ENCODE measurements at places on chromosomes 6 and 20. TPM values are rescaled to one million over a fixed set of nuclear protein-coding genes. Genes with fewer than 3 reads are reported as not detected.
A peak's percentile ranks its signal among the peaks of the same experiment; 100 is the strongest.

GRCh38 chr6:119476554-119476953 lies 127.0 kb upstream of the MAN1A1 start:
- no peaks in the 10 kb centered on the region for H3K4me1 ChIP-seq
- no peak overlapping the region for H3K4me3 ChIP-seq
- no peaks in the 10 kb centered on the region for H3K36me3 ChIP-seq
- no peaks in the 10 kb centered on the region for H3K27me3 ChIP-seq
- H3K27ac ChIP-seq: no peak overlapping the region

DNA sequence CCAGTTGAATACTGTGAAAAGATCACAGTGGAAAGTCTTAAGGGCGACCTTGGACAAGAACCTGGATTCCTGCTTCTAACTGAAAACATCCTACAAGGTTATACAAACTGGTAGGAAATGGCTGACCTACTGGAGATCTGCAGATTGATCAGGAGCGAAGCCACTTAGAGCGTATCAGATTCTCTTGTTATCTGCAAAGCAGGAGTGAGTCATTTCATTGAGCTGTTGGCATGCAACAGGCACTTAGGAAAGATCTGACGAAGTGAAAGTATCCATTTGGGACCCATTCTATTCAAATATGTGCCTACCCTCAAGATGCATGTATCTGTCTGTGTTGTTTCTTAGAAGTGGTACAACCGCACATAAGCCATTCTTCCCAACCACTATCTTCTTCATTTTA lies 131.2 kb upstream of the RIN2 start:
- H3K27ac ChIP-seq: no peak overlapping the region
- H3K4me3 ChIP-seq: no peak overlapping the region

DNA sequence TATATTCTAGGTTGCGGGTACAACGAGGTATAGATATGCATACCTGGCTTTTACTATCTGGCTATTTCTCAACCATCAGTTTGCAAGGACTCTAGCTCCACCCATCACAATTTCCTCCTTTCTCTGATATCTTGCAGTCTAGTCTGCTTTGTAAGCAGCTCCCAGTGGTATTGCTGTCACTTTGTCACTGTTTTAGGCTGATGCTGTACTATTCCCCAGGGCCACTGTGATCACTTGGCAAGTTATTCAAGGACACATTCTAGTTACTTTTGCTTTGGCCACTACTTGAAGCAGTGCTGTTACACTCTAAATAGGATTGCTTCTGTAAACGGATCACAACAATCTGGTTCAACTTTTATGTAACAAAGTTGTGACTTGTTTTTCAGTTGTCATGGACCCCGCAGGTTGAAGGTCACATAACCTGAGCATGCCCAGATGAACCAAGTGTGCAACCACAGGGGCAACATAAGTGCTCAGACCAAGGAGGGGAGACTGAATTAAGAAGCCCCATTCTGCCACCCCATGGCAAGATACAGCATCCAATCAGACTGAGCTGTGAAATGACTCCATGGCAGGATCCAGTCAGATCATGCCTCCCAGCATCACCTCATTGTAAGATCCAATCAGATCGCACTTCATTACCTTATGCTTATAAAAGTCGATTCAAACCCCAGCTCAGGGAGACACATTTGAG lies 588.4 kb upstream of the CITED2 start:
- no peaks in the 10 kb centered on the region for H3K36me3 ChIP-seq
- H3K27ac ChIP-seq: no peak overlapping the region
- no peak for DNase-seq

- no peak overlapping the region for H3K27ac ChIP-seq
- peaks cover 3% of the 10 kb centered on the region for H3K4me1 ChIP-seq
- peak; percentile 63 for DNase-seq
- no peaks in the 10 kb centered on the region for H3K27me3 ChIP-seq
- no peaks in the 10 kb centered on the region for H3K36me3 ChIP-seq
These were observed 21.7 kb downstream of the SMLR1 start for GRCh38 chr6:130848945-130849344.

DNA sequence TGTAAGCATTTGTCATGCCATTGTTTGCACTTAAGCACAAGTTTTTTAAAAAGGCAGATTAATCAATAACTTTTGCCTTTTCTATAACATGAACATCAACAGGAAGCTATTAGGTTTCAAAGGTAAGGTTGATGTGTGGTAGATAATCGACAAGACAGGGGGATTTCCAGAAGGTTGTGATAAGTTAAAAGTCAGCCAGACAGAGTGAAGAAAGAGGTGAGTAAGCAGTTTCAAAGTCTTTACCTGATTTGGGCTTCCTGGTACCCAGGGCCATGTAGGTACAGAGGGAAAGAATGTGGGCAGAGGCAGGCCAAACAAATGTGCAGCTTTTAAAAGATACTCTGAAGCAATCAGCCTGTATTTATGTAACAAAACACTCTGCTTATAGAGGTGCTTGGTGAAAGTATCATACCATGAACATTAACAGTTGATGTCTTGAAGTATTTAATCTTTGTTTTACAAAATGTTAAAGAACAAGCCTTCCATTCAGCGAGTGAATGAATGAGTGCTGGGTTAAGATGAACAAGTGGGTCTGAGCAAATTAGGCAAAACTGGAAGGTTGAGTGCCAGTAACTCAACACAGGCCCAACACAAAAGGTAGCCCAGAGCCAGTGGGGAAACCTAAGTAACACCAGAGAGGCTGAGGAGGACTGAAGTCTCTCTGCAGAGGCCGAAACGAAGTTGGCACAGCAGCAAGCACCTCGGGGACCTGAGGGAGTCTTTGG lies 60.2 kb downstream of the LRRC1 start:
- H3K4me3 ChIP-seq: no peak overlapping the region
- no peak overlapping the region for H3K27ac ChIP-seq
- H3K4me1 ChIP-seq: peaks cover 11% of the 10 kb centered on the region
- H3K36me3 ChIP-seq: no peaks in the 10 kb centered on the region
- no peak for DNase-seq

- no peaks in the 10 kb centered on the region for H3K27me3 ChIP-seq
- H3K36me3 ChIP-seq: peaks cover 4% of the 10 kb centered on the region
- H3K4me1 ChIP-seq: no peaks in the 10 kb centered on the region
- no peak for DNase-seq
- no peak overlapping the region for H3K27ac ChIP-seq
These were observed 97.5 kb upstream of the ZBTB24 start for GRCh38 chr6:109580519-109580918.

- no peak overlapping the region for H3K4me3 ChIP-seq
- H3K27ac ChIP-seq: peak overlapping the region; percentile 65
- H3K36me3 ChIP-seq: peaks cover 3% of the 10 kb centered on the region
- H3K27me3 ChIP-seq: peaks cover 2% of the 10 kb centered on the region
These were observed 16.8 kb upstream of the ARFGEF2 start for GRCh38 chr20:48904566-48905296.

DNA sequence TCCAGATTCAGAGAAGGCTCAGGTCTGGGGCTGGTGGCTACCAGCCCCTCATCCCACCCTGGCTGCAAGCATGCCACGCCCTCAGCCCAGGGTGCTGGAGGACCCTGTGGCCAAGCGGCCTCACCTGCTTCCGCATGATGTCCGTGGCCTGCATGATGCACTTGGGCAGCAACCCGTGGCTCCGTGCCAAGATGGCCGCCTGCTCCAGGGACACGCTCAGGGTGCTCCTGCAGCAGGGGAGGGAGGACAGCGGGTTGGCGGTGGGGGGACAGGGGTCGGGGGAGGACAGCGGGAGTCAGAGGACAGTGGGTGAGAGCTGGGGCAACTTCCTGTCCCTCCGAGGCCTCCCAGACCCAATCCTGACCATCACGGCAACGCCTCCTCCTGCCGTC lies 200.1 kb downstream of the PREX1 start:
- H3K36me3 ChIP-seq: peaks cover 12% of the 10 kb centered on the region
- H3K27ac ChIP-seq: no peak overlapping the region
- no peak for DNase-seq
- no peaks in the 10 kb centered on the region for H3K27me3 ChIP-seq

DNA sequence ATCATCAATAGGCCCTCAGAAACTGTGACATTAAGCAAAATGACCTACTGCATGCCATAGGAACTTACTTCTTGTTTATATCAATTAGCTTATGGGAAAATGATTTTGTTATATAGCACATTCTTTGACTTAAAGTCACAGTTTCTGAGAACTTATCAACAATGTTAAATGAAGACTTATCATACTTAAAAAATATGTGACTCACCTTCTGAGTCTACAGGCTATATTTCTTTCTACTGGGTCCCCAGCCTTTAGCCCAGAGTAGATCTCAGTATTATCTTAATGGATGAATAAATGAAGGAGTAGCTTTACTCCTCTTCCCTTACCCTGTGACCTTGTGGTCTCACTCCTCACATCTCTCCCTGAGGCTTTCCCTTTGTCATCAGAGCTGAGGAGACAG lies 180.2 kb downstream of the MAFB start:
- no peaks in the 10 kb centered on the region for H3K4me1 ChIP-seq
- H3K4me3 ChIP-seq: no peak overlapping the region
- no peak overlapping the region for H3K27ac ChIP-seq
- no peak for DNase-seq
- H3K36me3 ChIP-seq: no peaks in the 10 kb centered on the region

- no peak overlapping the region for H3K27ac ChIP-seq
- H3K36me3 ChIP-seq: peaks cover 21% of the 10 kb centered on the region
- no peak for DNase-seq
These were observed 37.4 kb downstream of the BLOC1S5 start for GRCh38 chr6:8026800-8027199.

DNA sequence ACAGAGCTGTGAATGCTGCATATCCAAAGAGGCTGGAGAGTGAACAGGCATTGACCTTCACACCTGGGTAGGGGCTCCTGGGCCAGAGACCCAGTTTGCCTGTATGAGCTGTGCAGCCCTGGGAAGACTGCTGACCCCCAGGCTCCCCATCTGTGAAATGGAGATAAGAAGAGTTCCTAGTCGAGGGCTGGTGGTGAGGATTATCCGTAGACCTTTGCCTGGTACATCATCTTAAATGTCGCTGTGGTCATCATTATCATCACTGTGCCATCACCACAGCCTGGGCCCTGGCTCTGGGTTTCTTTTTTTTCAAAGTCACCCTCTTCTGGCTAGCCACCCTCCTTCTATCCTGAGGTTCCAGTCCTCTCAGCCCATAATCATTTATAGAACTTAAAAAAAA lies 12.0 kb downstream of the AGPAT4 start:
- peaks cover 2% of the 10 kb centered on the region for H3K4me1 ChIP-seq
- no peak for DNase-seq
- no peaks in the 10 kb centered on the region for H3K27me3 ChIP-seq
- H3K36me3 ChIP-seq: peaks cover 3% of the 10 kb centered on the region
- H3K4me3 ChIP-seq: no peak overlapping the region

DNA sequence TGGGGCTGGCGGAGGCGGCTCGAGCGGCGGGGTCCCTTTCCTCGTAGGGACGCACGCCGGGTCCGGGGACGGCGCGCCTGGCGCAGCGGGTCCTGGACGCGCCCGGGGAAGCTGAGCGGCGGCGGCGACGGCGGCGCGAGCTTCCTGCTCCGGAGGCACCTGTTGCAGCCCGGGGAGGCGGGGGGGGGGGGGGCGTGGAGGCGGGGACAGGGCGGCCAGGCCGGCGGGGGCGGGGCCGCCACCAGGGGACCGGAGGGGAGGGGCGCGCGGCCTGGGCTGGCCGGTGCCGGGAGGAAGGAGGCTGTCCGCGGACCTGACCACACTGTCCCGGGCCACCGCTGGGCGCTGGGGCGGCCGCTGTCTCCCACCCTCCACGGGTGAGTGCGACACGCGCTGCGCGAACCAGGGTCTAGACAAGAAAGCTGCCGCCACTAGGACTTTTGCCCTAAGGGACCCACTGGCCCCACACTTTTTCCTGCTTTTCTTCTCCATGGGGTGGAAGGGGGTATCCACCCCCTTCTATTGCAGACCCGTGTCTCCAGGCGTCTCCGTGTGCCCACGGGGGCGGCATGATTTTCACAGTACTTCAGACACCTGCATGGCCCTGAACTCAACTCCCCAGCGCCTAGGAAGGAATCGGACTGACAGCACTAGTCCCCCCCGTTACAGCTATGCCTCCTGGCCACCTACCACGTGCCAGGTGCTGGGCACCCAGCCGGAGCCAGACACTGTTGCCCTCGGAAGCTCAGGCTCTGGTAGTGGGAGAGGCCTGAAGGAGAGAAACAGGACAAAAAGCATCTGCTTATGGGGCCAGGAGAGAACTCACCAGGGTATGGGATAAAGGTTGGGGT lies at the start of gene NFATC2:
Gene NFATC2, minus strand, starts transcription at position 149 of the 851 bp plus-strand sequence. CDS start 220 bp downstream, outside the sequence.
- no peak for DNase-seq
- H3K27me3 ChIP-seq: peaks cover 8% of the 10 kb centered on the region
- peak within 1 kb of the TSS; percentile 97 for H3K4me3 ChIP-seq
- peaks cover 29% of the 10 kb centered on the region for H3K4me1 ChIP-seq

- peaks cover 2% of the 10 kb centered on the region for H3K27me3 ChIP-seq
- no peaks in the 10 kb centered on the region for H3K36me3 ChIP-seq
- H3K4me3 ChIP-seq: no peak overlapping the region
- no peak overlapping the region for H3K27ac ChIP-seq
- H3K4me1 ChIP-seq: no peaks in the 10 kb centered on the region
These were observed 165.4 kb downstream of the QKI start for GRCh38 chr6:163579880-163580295.

DNA sequence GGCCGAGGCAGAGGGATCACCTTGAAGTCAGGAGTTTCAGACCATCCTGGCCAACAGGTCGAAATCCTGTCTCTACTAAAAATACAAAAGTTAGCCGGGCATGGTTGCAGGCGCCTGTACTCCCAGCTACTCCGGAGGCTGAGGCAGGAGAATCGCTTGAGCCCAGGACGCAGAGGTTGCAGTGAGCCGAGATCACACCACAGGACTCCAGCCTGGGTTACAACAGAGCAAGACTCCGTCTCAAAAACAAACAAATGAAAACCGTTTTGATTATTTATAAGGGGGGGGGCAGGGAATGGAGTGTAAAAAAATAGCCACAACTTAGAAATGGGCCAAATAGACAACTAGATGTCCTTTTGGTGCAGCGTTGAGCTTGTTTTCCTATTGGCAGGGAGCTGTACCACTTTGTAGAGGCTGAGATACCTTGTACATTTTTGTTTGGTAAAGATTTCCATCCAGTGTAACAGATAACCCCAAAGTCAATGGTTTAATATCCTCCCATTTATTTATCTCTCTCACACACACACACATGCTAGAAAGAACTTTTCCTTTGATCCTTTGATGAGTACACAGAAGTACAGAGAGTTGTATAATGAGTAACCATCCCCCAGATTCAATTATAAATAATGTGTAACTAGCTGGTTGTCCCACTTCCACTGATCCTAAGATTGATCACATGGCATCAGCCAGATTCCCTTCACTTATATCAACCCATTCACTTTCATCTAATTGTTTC lies 477.5 kb downstream of the PRKN start:
- no peak overlapping the region for H3K4me3 ChIP-seq
- no peaks in the 10 kb centered on the region for H3K36me3 ChIP-seq
- no peaks in the 10 kb centered on the region for H3K27me3 ChIP-seq
- no peak for DNase-seq
- H3K4me1 ChIP-seq: no peaks in the 10 kb centered on the region
- H3K27ac ChIP-seq: no peak overlapping the region

- no peak overlapping the region for H3K27ac ChIP-seq
- no peaks in the 10 kb centered on the region for H3K4me1 ChIP-seq
- peaks cover 1% of the 10 kb centered on the region for H3K27me3 ChIP-seq
- H3K4me3 ChIP-seq: no peak overlapping the region
These were observed 365.3 kb downstream of the SAMD5 start for GRCh38 chr6:147873816-147874215.

GRCh38 chr6:4640139-4640538 lies 136.1 kb upstream of the CDYL start:
- H3K27ac ChIP-seq: no peak overlapping the region
- no peaks in the 10 kb centered on the region for H3K36me3 ChIP-seq
- H3K4me3 ChIP-seq: no peak overlapping the region

Gene PAK5
- not detected for total RNA-seq

Gene TP53TG5
- 0.40 TPM for total RNA-seq

Gene PTCHD4
- total RNA-seq: not detected

Gene CAP2
- total RNA-seq: not detected

Gene NCOA7
- total RNA-seq: 67.4 TPM

All from activated CD4-positive, alpha-beta T cell treated with anti-CD3 and anti-CD28 coated beads for 36 hours (primary cell).